ENCODE measurements at places on chromosomes 7 and 10. TPM values are rescaled to one million over a fixed set of nuclear protein-coding genes. Genes with fewer than 3 reads are reported as not detected.

Gene KIAA1549
- 1.6 TPM for total RNA-seq

Gene PLCE1
- 16.5 TPM for total RNA-seq

Gene PRSS2
- 9.2 TPM for total RNA-seq

Gene HOXA6
- total RNA-seq = 23.3 TPM

Gene SPDYE1
- not detected for total RNA-seq

Gene EEF1AKMT2
- 11.1 TPM for total RNA-seq

All from tibial nerve (tissue), 4 donors.